ENCODE measurements at places on chromosomes 4 and X.
A peak's percentile ranks its signal among the peaks of the same experiment; 100 is the strongest.

DNA sequence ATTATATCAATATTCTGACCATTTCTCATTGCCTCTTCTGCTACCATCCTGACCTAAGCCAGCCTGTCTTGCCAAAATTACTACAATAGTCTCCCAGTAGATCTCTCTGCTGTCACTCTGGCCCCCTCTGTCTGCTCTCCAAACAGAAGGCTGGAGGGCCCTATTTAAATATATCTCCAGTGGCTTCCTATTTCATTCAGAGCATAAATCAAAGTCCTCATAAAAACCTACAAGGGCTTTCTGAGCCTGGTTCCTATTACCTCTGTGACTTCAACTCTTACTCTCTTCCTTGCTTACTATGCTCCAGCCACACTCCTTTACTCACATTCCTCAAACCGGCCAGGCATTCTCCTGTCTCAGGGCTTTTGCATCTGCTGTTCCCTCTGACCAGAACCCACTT lies 19.0 kb downstream of the IGSF1 start:
- DNase-seq = no peak

- DNase-seq = peak; percentile 91
Observed at GRCh38 chr4:24973747-24974601, 56.8 kb downstream of the LGI2 start.

DNA sequence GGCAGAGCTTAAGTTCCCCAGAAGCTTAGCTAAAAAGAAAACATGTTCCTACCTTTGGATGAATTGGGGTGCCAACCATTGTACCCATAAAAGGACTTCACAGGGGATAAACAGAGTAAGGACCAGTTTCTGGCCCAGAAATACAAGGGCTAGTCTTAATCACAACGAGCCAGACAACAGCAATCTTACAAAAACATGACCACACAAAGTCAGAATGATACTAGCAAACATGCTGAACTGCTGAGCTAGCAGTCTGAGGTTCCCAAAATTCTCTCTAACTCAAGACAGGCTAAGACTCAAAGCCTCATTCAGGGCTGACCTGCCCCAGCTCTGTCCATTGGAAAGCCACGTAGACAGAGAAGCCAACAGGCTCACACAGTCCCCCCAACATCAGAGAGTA lies 40.3 kb downstream of the ATP11C start:
- DNase-seq = no peak

DNA sequence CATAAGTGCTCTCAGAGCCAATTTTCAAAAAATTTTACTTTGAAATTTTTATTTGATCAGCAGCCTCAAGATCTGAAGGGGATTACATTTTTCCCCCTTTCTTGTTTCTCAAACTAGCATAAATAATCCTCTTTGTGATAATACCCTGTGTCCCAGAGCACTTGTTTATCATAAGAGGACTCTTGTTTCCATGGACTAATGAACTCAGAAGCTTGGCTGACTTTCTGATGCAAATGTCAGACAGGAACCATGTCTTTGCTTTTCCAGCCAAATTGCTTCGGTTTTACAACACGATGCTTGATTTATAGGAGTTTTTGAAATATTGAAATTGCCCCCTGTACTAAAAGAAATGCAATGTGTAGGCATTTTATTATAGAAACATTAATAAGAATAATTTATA lies 859.3 kb upstream of the LCORL start:
- DNase-seq = no peak

DNA sequence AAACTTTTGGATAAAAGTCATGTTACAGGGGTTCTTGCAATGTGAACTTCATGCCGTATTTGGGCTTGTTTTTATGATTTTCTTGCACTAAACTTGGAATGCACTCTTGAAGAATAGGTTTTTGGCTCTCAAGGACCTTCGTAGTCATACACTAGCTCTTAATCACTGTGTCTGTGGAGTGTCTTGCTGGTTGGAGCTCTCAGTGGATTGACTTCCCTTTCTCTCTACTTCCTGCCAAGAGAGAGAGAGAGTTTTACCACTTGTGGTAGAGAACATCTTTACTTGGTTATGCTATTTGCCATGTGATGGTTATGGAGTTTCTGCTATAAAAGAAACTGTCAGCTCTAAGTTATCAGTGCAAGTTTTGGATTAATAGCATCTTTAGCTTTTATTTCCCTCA lies 112.4 kb downstream of the BMPR1B start:
- no peak for DNase-seq

- no peak for DNase-seq
Observed at GRCh38 chrX:51406688-51407519, 74.3 kb downstream of the NUDT10 start.

DNA sequence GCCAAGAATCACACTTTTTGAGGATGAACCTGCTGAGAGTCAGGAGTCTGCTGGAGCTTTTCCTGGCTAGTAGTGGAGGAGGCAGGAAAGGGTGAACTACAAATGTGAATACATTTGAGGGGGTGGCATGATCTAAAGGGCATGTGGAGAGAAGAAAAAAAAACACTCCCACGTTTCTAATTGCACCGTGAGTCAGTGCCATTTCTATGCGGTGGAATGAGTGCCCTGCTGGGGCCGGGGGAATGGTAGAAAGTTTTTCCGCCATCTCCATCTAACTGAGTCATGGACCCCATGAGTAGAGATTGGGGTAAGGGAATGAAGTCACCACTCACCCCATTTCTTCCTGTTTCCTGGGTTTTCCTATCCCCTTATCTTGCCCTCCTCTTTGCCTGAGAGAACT lies 19.8 kb downstream of the BEX3 start:
- no peak for DNase-seq
